CD4-positive, alpha-beta memory T cell (primary cell): ENCODE measurements at places on chromosomes 2 and 18.

- no peak overlapping the region for H3K4me3 ChIP-seq
- H3K27ac ChIP-seq = no peak overlapping the region
- H3K27me3 ChIP-seq = no peaks in the 10 kb centered on the region
- no peak for DNase-seq
Observed at GRCh38 chr2:23566241-23567142, 181.5 kb downstream of the KLHL29 start.

DNA sequence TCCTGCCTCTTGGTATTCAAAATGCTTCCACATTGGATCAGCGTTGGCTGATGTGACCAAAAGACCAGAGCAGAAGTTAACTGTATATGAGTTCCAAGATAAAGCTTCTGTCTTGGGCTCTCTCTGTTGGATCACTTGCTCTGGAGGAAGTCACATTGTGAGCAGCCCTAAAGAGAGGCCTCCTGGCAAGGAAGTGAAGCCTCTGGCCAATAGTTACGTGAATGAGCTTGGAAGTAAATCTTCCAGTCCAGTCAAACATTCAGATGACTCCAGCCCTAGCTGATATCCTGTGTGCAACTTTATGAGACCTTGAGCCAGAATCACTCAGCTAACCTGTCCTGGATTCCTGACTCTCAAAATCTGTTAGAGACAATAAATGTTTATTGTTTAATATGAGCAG lies 67.7 kb upstream of the CDKL4 start:
- H3K4me3 ChIP-seq = no peak overlapping the region
- no peaks in the 10 kb centered on the region for H3K27me3 ChIP-seq
- H3K27ac ChIP-seq = no peak overlapping the region
- no peak for DNase-seq
- H3K36me3 ChIP-seq = no peaks in the 10 kb centered on the region

DNA sequence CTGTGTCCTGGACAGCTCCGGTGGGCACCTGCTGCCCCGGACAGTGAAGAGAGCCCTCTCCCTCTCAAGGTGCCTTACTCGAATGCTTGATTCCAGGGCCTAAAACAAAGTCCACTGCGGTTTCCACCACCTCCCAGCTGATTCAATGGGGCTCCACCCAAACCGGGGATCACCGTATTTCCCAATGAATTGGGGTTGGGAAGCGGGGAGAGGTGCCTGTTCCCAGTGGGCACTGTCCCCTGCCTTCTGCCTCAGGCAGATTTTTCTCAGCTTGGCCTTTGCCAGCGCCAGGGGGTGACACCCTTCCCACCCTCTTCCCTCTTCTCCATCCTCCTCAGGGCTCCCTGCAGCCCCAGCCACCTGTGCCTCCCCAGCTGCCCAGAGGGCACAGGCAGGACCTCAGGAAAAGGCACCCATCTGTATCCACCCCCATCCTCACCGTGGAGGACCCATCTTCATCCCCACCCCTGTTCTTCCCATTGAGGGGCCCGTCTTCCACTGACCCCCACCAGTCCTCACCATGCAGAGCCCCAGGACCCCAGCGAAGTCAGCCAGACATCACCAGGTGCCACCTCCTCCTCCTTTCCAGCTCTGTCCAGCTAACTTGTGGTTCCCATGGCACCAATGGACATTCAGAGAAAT lies 66.7 kb upstream of the HPCAL1 start:
- DNase-seq = no peak
- H3K27ac ChIP-seq = no peak overlapping the region
- H3K27me3 ChIP-seq = no peaks in the 10 kb centered on the region
- H3K4me3 ChIP-seq = no peak overlapping the region
- H3K36me3 ChIP-seq = no peaks in the 10 kb centered on the region
- H3K4me1 ChIP-seq = no peaks in the 10 kb centered on the region

DNA sequence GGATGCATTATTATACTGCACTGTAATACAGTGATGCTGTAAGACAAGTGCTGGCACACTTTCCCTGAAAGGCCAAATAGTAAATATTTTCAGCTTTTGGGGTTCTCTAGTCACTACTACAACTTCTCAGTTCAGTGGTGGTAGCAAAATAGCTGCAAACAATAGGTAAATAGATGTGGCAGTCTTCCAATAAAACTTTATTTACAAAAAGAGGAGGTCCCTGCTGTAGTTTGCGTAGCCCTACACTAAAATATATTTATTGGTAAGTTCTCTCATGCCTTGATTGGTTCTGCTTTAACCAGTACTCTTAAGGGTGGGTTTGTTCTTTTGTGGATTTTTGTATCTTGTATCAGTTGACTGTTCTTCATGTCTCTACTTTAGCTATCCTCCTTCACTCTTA lies 7.8 kb downstream of the GLS start:
- no peak overlapping the region for H3K4me3 ChIP-seq
- H3K36me3 ChIP-seq = peaks cover 4% of the 10 kb centered on the region
- no peaks in the 10 kb centered on the region for H3K27me3 ChIP-seq
- H3K4me1 ChIP-seq = peaks cover 98% of the 10 kb centered on the region
- no peak for DNase-seq

DNA sequence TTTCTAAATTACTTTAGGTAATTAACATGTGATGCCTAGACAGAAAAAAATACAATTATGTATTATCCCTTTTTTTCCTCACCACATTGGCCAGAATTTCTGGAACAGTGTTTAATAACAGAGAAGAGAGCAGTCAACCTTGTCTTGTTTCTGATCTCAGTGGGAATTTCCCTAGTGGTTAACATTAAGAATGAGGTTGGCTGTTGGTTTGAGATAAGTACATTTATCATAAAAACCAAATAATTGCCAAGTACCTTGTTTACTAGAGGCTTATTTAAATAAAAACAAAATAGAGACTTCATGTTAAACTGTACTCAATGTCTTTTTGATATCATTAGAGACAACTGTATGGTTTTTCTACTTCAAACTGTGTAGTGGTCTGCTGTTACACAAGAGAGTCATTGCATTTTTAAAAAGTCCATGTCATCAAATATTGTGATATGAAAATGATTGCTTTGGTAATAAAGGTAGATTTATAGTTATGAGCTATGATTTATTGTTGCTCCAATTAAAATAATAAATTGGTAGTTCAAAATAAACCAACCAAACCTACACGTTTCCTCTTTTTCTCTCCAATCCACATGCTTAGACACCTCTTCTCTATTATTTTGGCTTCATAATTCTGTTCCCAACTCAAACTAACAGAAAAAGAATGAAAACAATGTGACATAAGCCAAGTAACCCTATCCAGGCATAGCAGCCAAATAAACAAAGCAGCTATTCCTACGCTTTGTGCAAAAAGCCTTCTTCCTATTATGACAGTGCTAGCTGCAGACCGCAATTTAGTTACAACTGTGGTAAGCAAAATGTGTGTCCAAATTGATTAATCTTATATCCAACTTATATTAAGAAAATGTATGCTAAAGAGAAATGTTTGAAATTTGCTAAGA lies 20.9 kb upstream of the TANK start:
- H3K27ac ChIP-seq = peak overlapping the region; percentile 97
- peak overlapping the region; percentile 33 for H3K4me3 ChIP-seq
- peak; percentile 66 for DNase-seq
- H3K4me1 ChIP-seq = peaks cover 65% of the 10 kb centered on the region

- no peaks in the 10 kb centered on the region for H3K36me3 ChIP-seq
- no peak for DNase-seq
- H3K4me1 ChIP-seq = no peaks in the 10 kb centered on the region
- no peaks in the 10 kb centered on the region for H3K27me3 ChIP-seq
- no peak overlapping the region for H3K4me3 ChIP-seq
- no peak overlapping the region for H3K27ac ChIP-seq
Observed at GRCh38 chr18:76588601-76589226, 93.7 kb upstream of the ZNF516 start.

- H3K27me3 ChIP-seq = no peaks in the 10 kb centered on the region
- H3K4me3 ChIP-seq = no peak overlapping the region
- H3K27ac ChIP-seq = no peak overlapping the region
- DNase-seq = no peak
- H3K4me1 ChIP-seq = no peaks in the 10 kb centered on the region
Observed at GRCh38 chr18:51425889-51426288, 228.4 kb upstream of the MEX3C start.

- no peak overlapping the region for H3K4me3 ChIP-seq
- H3K4me1 ChIP-seq = no peaks in the 10 kb centered on the region
- no peaks in the 10 kb centered on the region for H3K36me3 ChIP-seq
- DNase-seq = no peak
- no peaks in the 10 kb centered on the region for H3K27me3 ChIP-seq
- no peak overlapping the region for H3K27ac ChIP-seq
Observed at GRCh38 chr2:72128059-72128842, 19.4 kb downstream of the CYP26B1 start.

DNA sequence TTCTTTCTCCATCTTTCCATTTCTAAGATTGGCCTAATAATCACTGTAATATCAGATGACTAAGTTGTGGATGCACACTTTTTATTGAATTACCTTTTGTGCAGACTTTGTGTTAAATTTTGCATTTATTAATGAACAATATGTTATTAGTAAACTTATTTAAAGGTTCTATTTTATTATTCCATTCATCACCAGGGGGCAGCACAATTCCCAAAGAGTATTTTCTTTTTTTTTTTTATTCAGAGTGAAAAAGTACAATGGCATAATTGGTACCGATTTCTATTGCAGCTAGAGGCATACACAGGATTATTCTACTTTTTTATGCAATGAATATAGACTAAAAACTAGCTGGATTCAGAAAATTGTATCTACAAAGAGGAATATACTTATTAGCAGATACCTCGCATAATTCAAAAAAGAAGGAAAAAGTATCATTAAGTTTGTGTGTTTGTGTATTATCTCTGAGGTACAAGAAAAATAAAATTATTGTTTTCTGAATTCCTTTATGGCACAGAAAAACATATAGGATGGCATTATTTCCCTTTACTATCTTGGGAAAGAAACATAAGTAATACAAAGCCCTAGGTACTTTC lies 390.6 kb downstream of the ERBB4 start:
- no peak for DNase-seq
- no peaks in the 10 kb centered on the region for H3K36me3 ChIP-seq
- no peaks in the 10 kb centered on the region for H3K4me1 ChIP-seq
- no peak overlapping the region for H3K27ac ChIP-seq
- no peak overlapping the region for H3K4me3 ChIP-seq

- no peaks in the 10 kb centered on the region for H3K27me3 ChIP-seq
- H3K27ac ChIP-seq = no peak overlapping the region
- peaks cover 39% of the 10 kb centered on the region for H3K36me3 ChIP-seq
- no peak overlapping the region for H3K4me3 ChIP-seq
- DNase-seq = no peak
Observed at GRCh38 chr2:71353248-71353647, 21.7 kb downstream of the ZNF638 start.

- H3K27ac ChIP-seq = no peak overlapping the region
- H3K4me3 ChIP-seq = no peak overlapping the region
- no peaks in the 10 kb centered on the region for H3K36me3 ChIP-seq
- no peaks in the 10 kb centered on the region for H3K27me3 ChIP-seq
- no peak for DNase-seq
Observed at GRCh38 chr2:233223059-233223894, 28.2 kb upstream of the ATG16L1 start.

DNA sequence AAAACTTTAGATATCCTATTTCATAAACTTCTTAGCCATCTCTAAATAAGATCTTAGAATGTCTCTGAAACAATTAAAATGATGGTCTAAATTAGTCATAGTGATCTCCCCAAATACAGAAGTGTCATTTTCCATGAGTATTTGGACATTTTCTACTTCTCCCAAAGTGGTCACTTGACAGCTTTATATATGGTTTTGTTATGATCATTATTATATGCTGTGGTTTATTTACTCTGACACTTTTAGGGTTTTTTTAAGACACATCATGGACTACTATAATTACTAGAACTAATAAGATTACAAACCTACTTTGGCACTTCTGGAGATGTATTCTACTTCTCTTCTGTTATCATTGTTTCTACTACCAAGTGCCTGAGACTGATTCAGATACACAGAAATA lies 47.1 kb downstream of the SLC25A12 start:
- H3K4me1 ChIP-seq = no peaks in the 10 kb centered on the region
- no peak overlapping the region for H3K27ac ChIP-seq
- no peak overlapping the region for H3K4me3 ChIP-seq
- no peaks in the 10 kb centered on the region for H3K27me3 ChIP-seq
- DNase-seq = no peak

DNA sequence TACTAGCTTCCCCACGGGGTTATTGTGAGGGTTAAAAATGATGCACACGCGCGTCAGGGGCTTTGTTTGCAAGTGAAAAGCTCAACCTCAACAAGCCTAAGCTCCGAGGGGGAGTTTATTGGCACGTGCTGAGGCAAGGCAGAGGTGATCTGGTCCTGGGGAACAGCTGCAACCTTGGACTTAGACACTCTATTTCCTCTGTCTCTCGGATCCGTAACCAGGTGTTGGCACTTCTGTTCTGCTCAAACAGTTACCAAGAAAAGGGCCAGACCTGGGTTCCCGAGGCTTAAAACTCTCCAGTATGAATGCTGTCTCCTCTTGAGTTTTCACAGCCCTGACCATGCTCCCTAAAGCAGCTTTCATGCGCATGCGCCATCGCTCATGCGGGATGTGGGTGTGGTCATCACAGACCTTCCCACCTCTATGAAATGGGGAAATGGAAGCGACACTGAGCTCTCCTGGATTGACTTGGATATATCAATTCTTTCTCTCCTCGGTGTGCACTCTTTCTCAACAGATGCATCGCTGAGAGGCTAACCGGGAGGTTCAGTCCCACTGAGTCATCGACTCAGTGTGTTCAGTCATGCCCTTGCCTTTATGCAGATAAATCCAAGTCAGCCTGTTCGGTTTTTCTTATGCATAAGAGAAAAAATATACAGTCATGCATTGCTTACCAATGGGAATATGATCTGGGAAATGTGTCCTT lies 19.9 kb upstream of the RAB31 start:
- no peaks in the 10 kb centered on the region for H3K36me3 ChIP-seq
- H3K4me3 ChIP-seq = no peak overlapping the region
- no peak for DNase-seq
- H3K27me3 ChIP-seq = no peaks in the 10 kb centered on the region

GRCh38 chr2:160700021-160700814 lies 206.6 kb upstream of the RBMS1 start:
- no peak for DNase-seq
- no peak overlapping the region for H3K27ac ChIP-seq
- no peaks in the 10 kb centered on the region for H3K27me3 ChIP-seq
- H3K36me3 ChIP-seq = no peaks in the 10 kb centered on the region
- H3K4me1 ChIP-seq = peaks cover 10% of the 10 kb centered on the region

- H3K4me3 ChIP-seq = peak overlapping the region; percentile 6
- H3K4me1 ChIP-seq = peaks cover 53% of the 10 kb centered on the region
- H3K27me3 ChIP-seq = no peaks in the 10 kb centered on the region
- no peaks in the 10 kb centered on the region for H3K36me3 ChIP-seq
Observed at GRCh38 chr2:31318361-31319336, 84.7 kb downstream of the EHD3 start.

GRCh38 chr2:238978497-238978896 lies 130.6 kb downstream of the TWIST2 start:
- no peak overlapping the region for H3K4me3 ChIP-seq
- no peak overlapping the region for H3K27ac ChIP-seq
- DNase-seq = no peak
- no peaks in the 10 kb centered on the region for H3K36me3 ChIP-seq
- H3K4me1 ChIP-seq = no peaks in the 10 kb centered on the region
- no peaks in the 10 kb centered on the region for H3K27me3 ChIP-seq

- peaks cover 17% of the 10 kb centered on the region for H3K4me1 ChIP-seq
- no peak for DNase-seq
- H3K27ac ChIP-seq = no peak overlapping the region
- H3K4me3 ChIP-seq = no peak overlapping the region
- no peaks in the 10 kb centered on the region for H3K36me3 ChIP-seq
Observed at GRCh38 chr18:12944709-12945108, 3.1 kb upstream of the SEH1L start.

GRCh38 chr2:216536734-216537210 lies 38.1 kb downstream of the RPL37A start:
- H3K27ac ChIP-seq = no peak overlapping the region
- H3K4me1 ChIP-seq = no peaks in the 10 kb centered on the region
- H3K27me3 ChIP-seq = no peaks in the 10 kb centered on the region

GRCh38 chr2:134144651-134145050 lies 109.2 kb upstream of the MGAT5 start:
- no peaks in the 10 kb centered on the region for H3K27me3 ChIP-seq
- H3K36me3 ChIP-seq = no peaks in the 10 kb centered on the region
- no peak overlapping the region for H3K27ac ChIP-seq
- no peak for DNase-seq
- peaks cover 82% of the 10 kb centered on the region for H3K4me1 ChIP-seq
